ENCODE measurements at places on chromosomes 4 and X. TPM values are rescaled to one million over a fixed set of nuclear protein-coding genes. Genes with fewer than 3 reads are reported as not detected.

Gene BEX2
- total RNA-seq = 2.6 TPM

Gene PAGE4
- not detected for total RNA-seq

GRCh38 chrX:9668537-9668936, 97.1 kb downstream of the GPR143 start:
- H3K36me3 ChIP-seq = peaks cover 30% of the 10 kb centered on the region
- no peak overlapping the region for H3K4me3 ChIP-seq
- H3K4me1 ChIP-seq = peaks cover 4% of the 10 kb centered on the region
- DNase-seq = no peak

DNA sequence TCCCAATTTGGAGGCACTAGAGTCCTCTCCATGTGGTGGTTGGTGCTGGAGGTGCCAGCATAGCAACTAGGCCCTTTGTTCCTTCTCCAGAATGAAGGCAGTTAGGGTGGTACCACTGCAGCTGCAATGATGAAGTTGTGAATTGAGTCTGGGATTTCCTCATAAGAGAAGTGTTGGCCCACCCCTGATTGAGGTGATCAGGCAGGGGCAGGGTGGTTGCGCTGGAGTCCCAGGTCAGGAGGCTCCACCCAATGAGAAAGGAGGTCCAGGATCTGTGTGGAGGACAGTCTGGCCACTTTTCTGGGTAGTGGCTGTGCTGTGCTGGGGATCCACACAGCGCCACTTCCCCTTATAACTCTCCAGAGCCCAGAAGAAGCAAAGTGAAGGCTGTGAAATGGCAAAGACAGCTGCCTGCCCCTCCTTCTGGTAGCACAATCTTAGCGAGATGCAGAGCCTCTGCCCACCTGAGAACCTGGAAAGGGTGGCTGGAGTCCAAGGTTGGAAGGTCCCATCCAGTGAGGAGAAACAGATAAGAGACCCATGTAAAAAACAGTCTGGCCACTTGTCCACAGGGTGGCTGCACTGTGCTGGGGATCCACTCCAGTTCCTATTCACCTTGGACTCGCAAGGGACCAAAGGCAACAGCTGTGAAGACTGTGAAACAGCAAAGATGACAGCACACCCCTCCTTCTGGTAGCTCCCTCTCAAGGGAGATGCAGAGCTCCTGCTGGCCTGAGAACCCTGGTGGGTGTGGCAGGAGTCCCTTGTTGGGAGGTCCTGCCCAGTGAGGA, 124.6 kb downstream of the RRAGB start:
- no peak for DNase-seq
- no peak overlapping the region for H3K4me3 ChIP-seq
- H3K36me3 ChIP-seq = no peaks in the 10 kb centered on the region
- no peak overlapping the region for H3K27ac ChIP-seq
- no peaks in the 10 kb centered on the region for H3K27me3 ChIP-seq

DNA sequence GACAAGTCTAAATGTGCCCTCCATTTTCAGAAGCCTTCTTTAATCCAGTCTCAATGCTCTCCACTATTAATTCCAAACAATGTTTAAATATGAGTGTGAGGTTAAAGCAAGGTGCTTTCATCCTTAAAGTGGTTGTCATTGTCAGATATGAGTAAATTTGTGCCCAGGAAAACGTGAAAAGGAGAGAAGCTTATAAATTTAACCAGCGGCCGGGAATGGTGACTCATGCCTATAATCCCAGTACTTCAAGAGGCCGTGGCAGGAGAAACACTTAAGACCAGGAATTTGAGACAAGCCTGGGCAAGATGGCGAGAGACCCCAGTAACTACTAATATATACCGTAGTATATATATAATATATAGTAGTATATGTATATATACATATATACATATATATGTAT, 270.0 kb downstream of the ARHGAP24 start:
- H3K27me3 ChIP-seq = no peaks in the 10 kb centered on the region
- no peak overlapping the region for H3K4me3 ChIP-seq
- no peak for DNase-seq
- H3K4me1 ChIP-seq = no peaks in the 10 kb centered on the region
- no peak overlapping the region for H3K27ac ChIP-seq

GRCh38 chrX:152212969-152213368, 74.6 kb upstream of the MAGEA10 start:
- no peaks in the 10 kb centered on the region for H3K36me3 ChIP-seq
- H3K27me3 ChIP-seq = no peaks in the 10 kb centered on the region
- no peak for DNase-seq
